ENCODE measurements at places on chromosomes 1 and 21.

DNA sequence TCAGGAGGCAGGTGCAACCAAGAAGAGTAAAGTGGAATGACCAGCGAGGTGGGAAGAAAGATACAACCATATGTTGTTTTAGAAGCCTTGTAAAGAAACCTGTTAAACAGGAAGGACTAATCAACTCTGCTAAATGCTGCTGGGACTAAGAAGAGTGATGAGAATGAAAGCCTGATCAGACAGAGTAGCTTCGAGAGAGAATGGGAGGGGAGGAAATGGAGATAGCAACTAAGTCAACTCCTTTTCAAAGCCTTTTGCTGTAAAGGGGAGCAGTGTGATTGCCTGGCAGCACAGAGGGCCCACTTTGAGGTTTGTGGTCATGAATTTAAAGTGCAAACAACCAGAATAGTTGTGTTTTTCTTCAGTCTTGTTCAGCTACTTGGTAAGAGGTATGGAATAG is 31.4 kb downstream of the SLC30A7 start:
- DNase-seq = no peak

GRCh38 chr1:15937706-15938168 is 38.2 kb downstream of the ZBTB17 start:
- DNase-seq = no peak

GRCh38 chr1:27960762-27961645 is 1.2 kb downstream of the XKR8 start:
- DNase-seq = no peak

GRCh38 chr21:39484711-39485276 is 33.0 kb downstream of the SH3BGR start:
- DNase-seq = no peak

DNA sequence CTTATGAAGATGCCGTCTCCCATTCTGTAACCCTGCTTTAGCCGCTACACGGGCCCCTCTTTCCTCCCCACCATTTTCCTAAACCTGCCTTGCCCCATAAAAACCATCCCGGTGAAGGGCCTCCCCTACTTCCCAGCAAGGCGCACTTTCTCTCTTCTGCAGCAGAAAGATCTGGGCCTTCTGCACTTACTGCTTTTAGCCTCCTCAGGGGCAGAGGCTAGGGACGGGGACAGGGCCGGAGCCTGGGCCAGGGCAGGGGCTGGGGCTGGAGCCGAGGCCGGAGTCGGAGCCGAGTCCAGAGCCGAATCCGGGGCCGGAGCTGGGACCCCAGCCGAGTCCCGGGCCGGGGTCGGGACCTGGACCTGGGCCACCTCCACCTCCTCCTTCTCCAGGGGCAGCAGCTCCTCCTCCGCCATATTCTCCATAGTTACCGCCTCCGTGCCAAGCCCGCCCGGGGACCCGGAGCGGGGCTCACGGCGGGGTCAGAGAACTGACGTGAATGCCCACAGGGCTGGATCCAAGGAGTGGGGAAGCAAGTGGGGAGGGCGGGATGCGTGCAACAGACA is 382 bp downstream of the TRMT1L start:
- no peak for DNase-seq

GRCh38 chr1:95650631-95651030 is 416.6 kb downstream of the RWDD3 start:
- DNase-seq = peak; percentile 11

- peak; percentile 8 for DNase-seq
These were observed 1.6 kb downstream of the ST6GALNAC5 start for GRCh38 chr1:76868916-76869315.

GRCh38 chr21:27423906-27424595 is 457.2 kb upstream of the ADAMTS5 start:
- DNase-seq = no peak

GRCh38 chr1:227939791-227940771 is 7.7 kb downstream of the WNT9A start:
- DNase-seq = no peak

DNA sequence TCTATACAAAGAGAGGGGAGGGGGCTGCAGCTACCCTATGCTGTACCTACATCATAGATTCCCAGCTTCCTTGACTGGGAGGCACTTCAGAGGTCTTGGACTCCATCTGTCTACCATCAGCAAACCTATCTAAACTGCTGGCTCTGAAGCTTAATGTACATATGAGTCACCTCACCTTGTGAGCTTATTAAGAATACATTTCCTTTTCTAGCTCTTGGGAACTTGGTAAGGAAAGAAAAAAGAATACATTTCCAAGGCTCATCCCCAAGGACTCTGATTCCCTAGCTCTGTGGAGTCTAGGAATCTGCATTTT is 50.0 kb upstream of the PRELP start:
- DNase-seq = no peak

GRCh38 chr1:112817555-112818373 is 102.6 kb upstream of the PPM1J start:
- DNase-seq = no peak

DNA sequence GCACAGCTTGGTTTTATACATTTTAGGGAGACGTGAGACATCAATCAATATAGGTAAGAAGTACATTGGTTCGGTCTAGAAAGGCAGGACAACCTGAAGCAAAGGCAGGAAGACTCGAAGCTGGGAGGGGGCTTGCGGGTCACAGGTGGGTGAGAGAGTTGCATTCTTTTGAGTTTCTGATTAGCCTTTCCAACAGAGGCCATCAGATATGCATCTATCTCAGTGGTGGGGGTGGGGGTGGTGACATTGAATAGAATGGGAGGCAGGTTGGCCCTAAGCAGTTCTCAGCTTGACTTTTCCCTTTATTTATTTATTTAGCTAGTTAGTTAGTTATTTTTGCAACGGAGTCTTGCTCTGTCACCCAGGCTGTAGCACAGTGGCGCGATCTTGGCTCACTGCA is 85.6 kb downstream of the WDR4 start:
- no peak for DNase-seq

- DNase-seq = no peak
These were observed 42.4 kb upstream of the COA6 start for GRCh38 chr1:234330843-234331215.

DNA sequence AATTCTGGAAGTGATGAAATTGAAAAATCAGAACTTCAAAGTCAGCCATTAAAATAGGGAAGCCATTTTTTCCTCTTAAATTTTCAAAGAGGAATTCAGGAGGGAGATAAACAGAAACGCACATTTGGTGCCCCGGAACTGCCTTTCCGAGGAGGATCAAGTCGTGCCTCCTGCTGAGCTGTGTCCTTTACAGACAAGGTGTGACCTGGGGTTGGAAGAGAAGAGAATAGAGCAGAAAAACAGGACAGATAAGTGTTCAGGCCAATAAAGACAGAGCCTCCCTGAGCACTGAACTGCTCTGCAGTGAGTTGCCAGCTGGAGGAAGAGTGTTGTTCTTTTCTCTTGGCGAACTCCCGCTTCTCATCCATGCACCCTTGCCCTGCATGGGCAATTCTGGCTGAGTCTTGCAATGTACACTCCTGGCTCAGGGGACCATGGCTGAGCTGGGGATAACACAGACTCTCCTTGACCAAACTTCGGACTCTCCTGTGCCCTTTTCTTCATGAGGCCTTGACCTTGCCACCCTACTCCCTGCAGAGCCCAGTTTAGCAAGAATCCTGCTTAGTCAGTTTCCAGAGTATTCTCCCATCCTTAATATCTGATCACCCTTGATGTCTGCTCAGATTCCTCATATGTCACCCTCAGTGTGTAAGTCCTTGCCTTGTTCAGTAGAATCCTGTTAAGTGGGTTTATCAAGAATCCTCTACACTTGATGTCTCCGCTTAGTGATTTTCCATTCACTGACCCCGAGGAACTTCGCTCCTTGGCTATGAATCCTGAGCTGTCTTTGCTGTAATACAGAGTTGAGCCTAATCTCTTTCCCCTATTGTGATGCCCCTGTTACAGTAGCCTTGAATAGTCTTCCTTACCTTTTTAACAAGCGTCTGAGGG is 1.3 kb upstream of the MTARC1 start:
- DNase-seq = no peak

GRCh38 chr1:198220428-198220827 is 63.6 kb downstream of the NEK7 start:
- no peak for DNase-seq

- no peak for DNase-seq
These were observed 42.3 kb upstream of the ACP6 start for GRCh38 chr1:147712605-147713004.

DNA sequence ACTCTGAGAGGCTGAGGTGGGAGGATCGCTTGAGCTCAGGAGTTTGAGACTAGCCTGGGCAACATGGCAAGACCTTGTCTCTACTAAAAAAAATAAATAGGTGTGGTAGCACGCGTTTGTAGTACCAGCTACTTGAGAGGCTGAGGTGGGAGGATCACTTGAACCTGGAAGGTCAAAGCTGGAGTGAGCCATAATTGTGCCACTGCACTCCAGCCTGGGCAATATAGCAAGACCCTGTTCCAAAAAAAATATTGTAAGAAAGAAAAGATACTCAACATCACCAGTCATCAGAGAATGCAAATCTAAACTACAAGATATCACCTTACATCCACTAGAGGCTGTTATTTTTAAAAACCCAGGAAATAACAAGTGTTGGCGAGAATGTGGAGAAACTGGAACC is 32.5 kb downstream of the ZNF644 start:
- no peak for DNase-seq

DNA sequence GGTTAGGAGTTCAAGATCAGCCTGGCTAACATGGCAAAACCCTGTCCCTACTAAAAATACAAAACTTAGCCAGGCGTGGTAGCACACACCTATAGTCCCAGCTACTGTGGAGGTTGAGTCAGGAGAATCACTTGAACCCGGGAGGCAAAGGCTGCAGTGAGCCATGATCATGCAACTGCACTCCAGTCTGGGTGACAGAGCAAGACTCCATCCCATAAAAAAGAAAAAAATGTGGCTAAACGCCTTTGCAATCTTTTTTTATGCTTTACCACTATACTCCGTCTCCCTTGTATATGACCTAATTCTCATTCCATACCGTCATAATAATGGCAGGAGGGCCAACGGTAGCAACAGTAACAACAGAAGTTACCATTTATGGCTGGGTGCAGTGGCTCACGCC is 109.5 kb downstream of the ASH1L start:
- no peak for DNase-seq

DNA sequence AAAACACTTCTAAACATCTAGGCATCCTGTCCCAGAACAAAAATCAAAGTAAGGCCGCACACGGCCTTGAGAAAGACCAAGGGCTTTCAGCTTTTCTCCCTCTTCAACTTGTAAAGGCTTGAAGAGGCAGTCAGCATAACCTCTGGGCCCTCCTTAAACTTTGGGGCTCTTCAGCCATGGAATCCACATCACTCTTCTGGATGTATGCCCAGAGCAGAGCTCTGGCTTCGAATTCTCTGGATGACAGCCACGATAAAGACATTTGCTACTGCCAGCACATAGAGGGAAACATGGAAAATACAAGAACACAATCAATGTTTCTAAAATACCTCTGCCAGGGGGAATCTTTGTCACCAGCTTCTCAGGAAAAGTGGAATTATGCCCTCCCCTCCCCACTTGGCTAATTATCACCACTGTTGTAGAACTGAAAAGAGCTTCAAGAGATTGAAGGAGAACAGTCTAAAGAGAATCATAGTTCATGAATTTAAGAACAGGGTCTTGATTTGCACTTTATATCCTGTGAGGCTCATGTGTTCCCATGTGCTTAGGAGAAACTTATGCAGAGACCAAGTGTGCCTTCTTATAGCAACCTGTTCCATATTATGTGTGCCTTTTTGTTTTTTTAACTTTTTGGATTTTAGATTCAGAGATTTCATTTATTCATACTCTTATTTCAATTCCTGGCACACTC is 39.0 kb upstream of the DPT start:
- DNase-seq = no peak

DNA sequence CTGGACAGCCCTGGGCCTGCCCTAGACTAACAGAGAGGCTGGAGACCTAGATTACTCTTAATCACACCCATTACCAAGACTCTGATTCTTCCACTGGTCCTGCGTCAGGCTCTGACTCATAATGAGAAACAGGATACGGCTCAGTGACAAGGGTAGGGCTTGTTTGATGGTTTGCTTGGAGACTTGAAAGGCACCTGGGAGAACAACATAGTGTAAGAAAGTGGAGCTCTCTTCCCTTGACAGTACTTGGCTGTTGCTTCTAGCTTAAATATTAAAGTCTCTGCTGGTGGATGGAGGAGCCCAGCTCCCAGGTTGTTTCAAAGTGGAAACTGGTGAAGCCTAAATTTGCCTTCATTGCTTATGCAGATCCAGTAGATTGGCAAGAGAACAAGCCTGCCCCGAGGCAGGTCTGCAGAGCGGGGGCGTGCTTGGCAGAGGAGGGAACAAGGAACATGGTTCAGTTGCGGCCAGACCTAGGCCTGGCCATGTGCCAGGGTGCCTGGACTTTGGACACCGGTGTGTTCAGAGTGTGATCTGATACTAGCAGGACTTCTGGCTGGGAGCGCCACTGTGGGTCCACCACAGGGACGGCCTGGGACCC is 480.6 kb downstream of the CAMTA1 start:
- peak; percentile 93 for DNase-seq

GRCh38 chr1:9086796-9087195 is 17.4 kb upstream of the SLC2A5 start:
- no peak for DNase-seq

- no peak for DNase-seq
These were observed 492.3 kb downstream of the MRPL39 start for GRCh38 chr21:25115021-25115420.

DNA sequence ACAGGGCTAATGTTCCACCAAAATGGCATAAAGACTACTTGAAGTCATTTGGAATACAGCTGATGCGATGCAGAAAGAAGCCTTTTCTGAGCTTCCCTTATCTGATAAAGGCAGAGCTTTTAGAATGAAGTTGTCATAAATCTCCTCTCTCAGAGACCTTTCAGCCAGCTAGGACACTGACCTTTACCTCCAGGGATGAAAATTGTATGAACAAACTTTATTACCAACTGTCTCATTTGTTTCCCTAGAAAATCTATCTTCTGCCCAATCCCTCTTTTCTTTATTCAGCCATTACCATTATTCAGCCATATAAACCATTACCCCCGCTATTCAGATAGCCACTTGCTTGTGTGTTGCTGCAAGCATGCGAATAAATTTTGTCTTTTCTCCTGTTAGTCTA is 29.7 kb upstream of the RNF2 start:
- DNase-seq = no peak

DNA sequence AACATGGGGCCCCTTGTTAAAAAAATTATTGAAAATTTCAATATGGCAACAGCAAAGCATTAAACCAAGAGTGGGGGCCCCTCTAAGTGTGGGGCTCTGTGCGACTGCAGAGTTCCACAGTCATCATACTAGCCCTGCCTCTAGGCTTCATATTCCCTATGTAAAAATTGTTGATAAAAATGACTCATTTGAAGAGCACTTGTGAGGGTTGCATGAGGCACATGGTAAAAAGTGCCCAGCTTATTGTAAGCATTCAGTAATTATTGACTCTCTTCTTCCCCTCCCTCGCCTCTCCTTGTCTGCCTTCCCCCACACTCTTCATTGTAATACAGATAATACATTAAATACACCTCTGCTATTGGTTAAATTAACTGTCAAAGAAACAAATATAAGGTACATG is 86.7 kb upstream of the PTBP2 start:
- DNase-seq = no peak

All from BE2C (cell line).